ENCODE measurements at places on chromosomes 1 and 21. TPM values are rescaled to one million over a fixed set of nuclear protein-coding genes. Genes with fewer than 3 reads are reported as not detected.
A peak's percentile ranks its signal among the peaks of the same experiment; 100 is the strongest.

The LIN28A gene
- total RNA-seq, result 1,267 TPM

DNA sequence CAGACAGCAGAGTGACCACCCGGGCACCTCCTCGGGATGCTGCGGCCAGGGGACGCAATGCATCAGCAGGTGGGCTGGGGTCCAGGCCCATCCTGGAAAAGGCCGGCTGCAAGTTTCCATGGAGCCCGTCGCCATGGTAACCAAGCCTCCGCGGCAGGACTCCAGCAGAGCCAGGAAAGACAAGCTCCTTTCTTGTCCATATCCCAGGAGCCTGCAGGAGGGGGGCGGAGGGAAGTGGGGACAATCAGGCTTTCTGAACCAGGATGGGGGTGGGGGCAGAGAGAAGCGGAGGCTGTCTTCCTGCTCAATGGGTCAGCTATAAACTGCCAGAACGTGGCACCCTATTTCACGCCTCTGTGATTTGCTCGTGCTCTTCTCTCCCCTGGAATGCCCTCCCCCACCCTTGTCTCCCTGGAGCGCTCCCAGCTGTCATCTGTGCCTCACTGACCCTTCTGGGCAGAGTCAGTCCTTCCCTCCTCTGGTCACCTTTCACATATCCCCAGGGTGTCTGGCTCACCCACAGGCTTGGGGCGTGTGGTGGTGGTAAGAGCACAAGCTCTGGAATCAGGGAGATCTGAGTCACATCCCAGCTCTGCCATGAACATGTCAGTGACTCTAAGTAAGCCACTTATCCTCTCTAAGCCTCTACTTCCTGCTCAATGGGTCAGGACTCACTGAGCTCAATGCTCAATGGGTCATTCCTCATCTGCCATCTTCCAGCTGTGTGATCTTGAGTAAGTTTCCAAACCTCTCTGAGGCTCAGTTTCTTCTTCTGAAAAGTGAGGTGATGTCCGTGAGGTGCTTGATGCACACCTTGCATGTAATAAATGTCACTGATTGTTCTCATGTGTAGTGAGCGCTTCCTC is 58.9 kb upstream of the LAPTM5 start:
- H3K4me3 ChIP-seq, result peak overlapping the region; percentile 50
- H3K27me3 ChIP-seq, result no peaks in the 10 kb centered on the region
- H3K36me3 ChIP-seq, result no peaks in the 10 kb centered on the region
- DNase-seq, result peak; percentile 91
- H3K4me1 ChIP-seq, result peaks cover 10% of the 10 kb centered on the region
- no peak overlapping the region for H3K27ac ChIP-seq

DNA sequence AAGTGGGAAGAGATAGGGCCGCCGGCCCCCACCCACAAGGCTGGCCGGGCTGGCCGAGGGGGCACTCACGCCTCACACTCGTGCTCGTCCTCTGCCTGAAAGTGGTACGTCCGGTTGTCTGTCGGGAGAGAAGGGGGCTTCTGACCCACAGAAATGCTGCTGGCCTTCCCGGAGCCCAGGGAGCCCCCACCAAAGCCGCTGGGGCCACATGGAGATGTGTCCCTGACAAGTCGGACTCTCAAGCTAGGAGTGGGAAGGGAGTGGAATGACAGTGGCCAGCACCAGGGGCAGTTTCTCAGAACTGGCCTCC is 12.8 kb upstream of the TCEA3 start:
- no peak overlapping the region for H3K4me3 ChIP-seq
- DNase-seq, result peak; percentile 34
- H3K27ac ChIP-seq, result no peak overlapping the region
- H3K4me1 ChIP-seq, result no peaks in the 10 kb centered on the region
- H3K27me3 ChIP-seq, result no peaks in the 10 kb centered on the region

DNA sequence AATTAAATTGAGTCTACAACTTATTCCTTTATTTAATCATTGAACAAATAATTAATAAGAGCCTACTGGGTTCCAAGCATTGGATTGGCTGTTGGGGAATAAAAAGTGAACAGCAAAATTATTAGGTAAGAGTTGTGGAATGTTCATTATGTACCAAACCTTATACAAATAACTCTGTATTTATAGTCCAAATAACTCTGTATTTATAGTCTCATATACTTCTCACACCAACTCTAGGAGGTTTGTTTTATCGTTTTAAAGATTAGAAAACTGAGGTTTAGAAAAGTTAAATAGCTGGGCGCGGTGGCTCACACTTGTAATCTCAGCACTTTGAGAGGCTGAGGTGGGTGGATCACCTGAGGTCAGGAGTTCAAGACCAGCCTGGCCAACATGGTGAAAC is 40.6 kb downstream of the RGS2 start:
- H3K36me3 ChIP-seq, result no peaks in the 10 kb centered on the region
- no peaks in the 10 kb centered on the region for H3K27me3 ChIP-seq
- H3K4me1 ChIP-seq, result no peaks in the 10 kb centered on the region
- no peak overlapping the region for H3K27ac ChIP-seq

GRCh38 chr1:202274611-202275010 is 67.1 kb downstream of the UBE2T start:
- H3K27ac ChIP-seq, result no peak overlapping the region
- no peaks in the 10 kb centered on the region for H3K4me1 ChIP-seq
- H3K4me3 ChIP-seq, result no peak overlapping the region

- H3K4me3 ChIP-seq, result no peak overlapping the region
- DNase-seq, result no peak
- H3K27ac ChIP-seq, result no peak overlapping the region
These were observed 22.3 kb upstream of the AGPAT3 start for GRCh38 chr21:43842742-43843141.

The SHISA4 gene
- total RNA-seq, result 8.1 TPM

DNA sequence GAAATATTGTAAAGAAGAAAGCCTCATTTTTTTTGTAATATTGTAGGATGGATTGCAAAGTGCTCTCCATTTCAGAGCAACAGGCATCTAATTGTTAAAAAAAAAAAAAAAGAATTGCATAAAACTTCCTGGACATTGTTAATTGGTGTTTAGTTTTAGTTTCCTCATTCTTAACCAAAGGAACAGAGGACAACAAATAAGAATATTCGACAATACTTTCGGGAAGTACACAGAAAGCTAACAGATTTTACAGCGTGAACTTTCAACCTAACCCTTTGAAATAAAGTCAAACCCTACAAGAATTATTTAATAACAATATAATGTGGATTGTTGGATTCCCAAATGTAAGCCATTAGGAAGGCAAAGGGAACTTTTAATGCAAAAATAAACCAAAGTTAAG is 284.4 kb downstream of the KCNT2 start:
- DNase-seq, result no peak
- peaks cover 4% of the 10 kb centered on the region for H3K4me1 ChIP-seq
- no peak overlapping the region for H3K4me3 ChIP-seq
- H3K27me3 ChIP-seq, result no peaks in the 10 kb centered on the region
- peaks cover 4% of the 10 kb centered on the region for H3K36me3 ChIP-seq

DNA sequence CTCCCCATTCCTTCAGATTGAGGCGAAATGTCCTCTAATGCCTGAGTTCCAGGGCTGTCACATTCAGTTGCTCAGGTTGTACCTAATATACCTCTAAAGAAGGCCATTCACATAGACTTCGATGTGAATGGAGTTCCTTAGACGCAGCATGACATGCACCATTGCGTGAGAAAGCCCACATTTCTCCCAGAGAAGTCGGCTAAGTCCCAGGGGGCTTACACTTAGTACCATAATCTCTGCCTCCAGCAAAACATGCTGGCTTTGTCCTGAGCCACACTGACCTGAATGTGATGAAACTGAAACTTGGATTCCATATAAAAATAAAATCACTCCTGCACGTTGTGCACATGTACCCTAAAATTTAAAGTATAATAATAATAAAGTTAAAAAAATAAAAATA is 23.2 kb upstream of the SLC2A1 start:
- peaks cover 39% of the 10 kb centered on the region for H3K36me3 ChIP-seq
- DNase-seq, result no peak
- H3K4me3 ChIP-seq, result no peak overlapping the region
- peaks cover 11% of the 10 kb centered on the region for H3K4me1 ChIP-seq
- no peaks in the 10 kb centered on the region for H3K27me3 ChIP-seq
- H3K27ac ChIP-seq, result no peak overlapping the region

DNA sequence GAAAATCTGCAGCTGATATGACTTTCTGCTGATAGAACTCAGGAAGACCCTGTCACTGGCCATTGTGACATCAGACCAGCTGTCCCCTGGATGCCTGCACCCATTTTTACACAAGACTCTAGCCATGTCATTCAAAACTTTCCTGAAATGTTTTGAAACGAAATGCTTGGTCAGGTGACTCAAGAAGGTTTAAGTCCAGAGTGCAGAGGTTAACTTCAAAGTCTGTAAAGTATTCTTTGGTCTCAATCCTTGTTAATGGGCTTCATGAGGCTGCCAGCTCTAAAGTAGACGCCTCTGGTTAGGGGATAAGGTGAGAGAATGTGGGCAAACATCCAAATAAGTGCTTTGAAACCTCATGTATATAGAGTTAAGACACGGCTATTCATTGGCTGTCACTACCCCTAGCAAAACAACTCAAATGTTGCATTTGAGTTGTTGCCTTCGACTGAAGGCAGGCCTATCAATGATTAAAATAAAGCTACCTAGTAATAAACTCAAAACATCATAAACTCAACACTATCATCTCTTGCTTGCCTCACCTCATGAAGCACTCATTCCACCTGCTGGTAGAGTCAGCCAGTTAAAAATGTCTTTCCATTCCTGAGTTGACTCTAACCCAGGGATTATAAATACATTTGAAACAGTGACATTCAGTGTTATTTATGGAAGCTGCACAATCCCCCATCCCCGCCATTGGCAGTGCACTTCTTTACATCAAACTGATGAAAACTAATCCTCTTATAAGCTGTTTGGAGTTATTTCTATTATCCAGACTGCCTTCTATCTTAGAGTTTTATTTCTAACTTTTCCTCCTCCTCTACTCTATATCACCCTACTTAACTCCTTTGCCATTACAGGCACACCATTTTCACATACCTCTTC is 26.0 kb downstream of the RABIF start:
- no peak overlapping the region for H3K27ac ChIP-seq
- peaks cover 3% of the 10 kb centered on the region for H3K36me3 ChIP-seq
- H3K27me3 ChIP-seq, result no peaks in the 10 kb centered on the region
- no peak for DNase-seq

The PPFIA4 gene
- 3.9 TPM for total RNA-seq

- H3K36me3 ChIP-seq, result peaks cover 4% of the 10 kb centered on the region
- no peaks in the 10 kb centered on the region for H3K4me1 ChIP-seq
- DNase-seq, result no peak
- no peak overlapping the region for H3K4me3 ChIP-seq
- no peaks in the 10 kb centered on the region for H3K27me3 ChIP-seq
These were observed 103.0 kb downstream of the DISC1 start for GRCh38 chr1:231729544-231729943.

The SLC44A3 gene
- 4.8 TPM for total RNA-seq

GRCh38 chr1:15994590-15995351 is 9.3 kb upstream of the SRARP start:
- H3K36me3 ChIP-seq, result no peaks in the 10 kb centered on the region
- H3K4me3 ChIP-seq, result no peak overlapping the region

The FAM167B gene
- 2.1 TPM for total RNA-seq

The TNNI3K gene
- total RNA-seq, result not detected

- H3K36me3 ChIP-seq, result no peaks in the 10 kb centered on the region
- no peaks in the 10 kb centered on the region for H3K4me1 ChIP-seq
- no peaks in the 10 kb centered on the region for H3K27me3 ChIP-seq
- DNase-seq, result no peak
- no peak overlapping the region for H3K4me3 ChIP-seq
- no peak overlapping the region for H3K27ac ChIP-seq
These were observed 29.6 kb upstream of the NPPB start for GRCh38 chr1:11888206-11888876.

The CTSK gene
- 4.3 TPM for total RNA-seq

DNA sequence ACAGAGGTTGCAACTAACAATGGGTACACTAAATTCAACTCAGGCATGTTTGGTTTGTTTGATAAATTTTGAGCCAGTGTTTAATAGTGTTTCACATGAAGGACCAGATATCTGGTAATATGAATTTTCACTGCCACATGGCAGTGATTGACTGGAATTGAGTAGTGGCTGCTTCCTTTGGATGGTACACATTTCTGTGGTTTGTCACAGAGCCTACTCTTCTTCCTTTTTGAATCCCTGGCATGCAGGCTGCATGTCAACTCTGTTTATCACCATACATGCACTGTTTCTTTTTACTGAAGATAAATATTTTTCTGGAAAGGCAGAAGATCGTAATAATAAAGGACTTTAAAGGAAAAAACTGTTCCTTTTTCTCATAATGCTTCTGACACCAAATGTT is 35.5 kb downstream of the SDCCAG8 start:
- H3K27ac ChIP-seq, result no peak overlapping the region
- H3K36me3 ChIP-seq, result peaks cover 3% of the 10 kb centered on the region
- DNase-seq, result no peak
- no peak overlapping the region for H3K4me3 ChIP-seq
- H3K27me3 ChIP-seq, result no peaks in the 10 kb centered on the region

- peaks cover 6% of the 10 kb centered on the region for H3K36me3 ChIP-seq
- no peak for DNase-seq
- H3K4me3 ChIP-seq, result no peak overlapping the region
- H3K4me1 ChIP-seq, result no peaks in the 10 kb centered on the region
- no peak overlapping the region for H3K27ac ChIP-seq
These were observed 82.3 kb upstream of the SYT6 start for GRCh38 chr1:114235960-114236359.

DNA sequence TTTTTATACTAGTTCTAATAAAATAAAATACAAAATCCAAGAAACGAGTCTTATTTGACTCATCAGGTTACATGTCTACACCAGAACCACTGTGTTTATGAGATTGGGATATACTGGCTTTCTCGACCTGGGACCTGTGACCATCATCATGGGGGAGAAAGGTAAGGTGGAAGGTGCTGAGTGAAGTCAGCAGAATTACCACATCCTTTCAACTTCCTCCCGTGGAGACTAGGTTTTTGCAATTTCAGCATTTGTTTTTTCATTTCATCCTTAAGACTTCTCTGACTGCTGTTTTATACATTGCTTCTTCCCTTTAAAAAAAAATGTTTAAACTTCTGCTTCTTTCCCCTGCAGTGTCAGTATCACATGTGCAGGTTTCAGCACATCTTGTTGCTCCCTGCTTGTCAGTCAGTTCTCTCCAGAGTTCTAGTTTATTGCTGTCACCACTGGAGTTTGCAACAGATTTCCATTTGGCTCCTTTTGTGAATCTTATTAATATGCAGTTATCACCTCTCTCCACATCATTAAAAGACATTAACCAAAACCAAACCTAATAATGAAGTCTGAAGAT is 60.4 kb upstream of the HAO2 start:
- H3K27me3 ChIP-seq, result no peaks in the 10 kb centered on the region
- no peaks in the 10 kb centered on the region for H3K36me3 ChIP-seq
- DNase-seq, result no peak
- no peak overlapping the region for H3K27ac ChIP-seq

DNA sequence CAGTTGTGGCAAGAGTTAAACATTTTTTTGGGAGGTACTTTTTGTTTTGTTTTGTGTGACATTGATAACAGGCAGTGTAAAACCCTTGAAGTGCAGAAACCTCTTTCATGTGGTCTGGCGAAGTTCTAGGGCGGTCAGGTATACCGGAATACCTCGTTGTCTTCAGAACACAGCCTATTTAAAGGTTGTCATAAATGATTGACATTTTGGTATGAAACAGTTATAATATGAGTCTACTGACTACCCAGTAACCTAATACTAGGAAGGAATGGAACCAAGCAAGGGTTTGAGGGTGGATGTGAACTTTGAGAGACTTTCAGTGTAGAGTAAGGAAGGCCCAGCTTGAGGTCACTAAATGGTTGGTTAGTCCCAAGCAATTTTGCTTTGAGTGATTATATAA is 40.5 kb downstream of the PATJ start:
- no peaks in the 10 kb centered on the region for H3K27me3 ChIP-seq
- no peak overlapping the region for H3K4me3 ChIP-seq
- H3K4me1 ChIP-seq, result no peaks in the 10 kb centered on the region
- no peak overlapping the region for H3K27ac ChIP-seq

- H3K27me3 ChIP-seq, result peaks cover 13% of the 10 kb centered on the region
- H3K4me1 ChIP-seq, result peaks cover 4% of the 10 kb centered on the region
- no peaks in the 10 kb centered on the region for H3K36me3 ChIP-seq
- DNase-seq, result peak; percentile 41
- H3K27ac ChIP-seq, result no peak overlapping the region
These were observed 2.1 kb downstream of the SIPA1L2 start for GRCh38 chr1:232627645-232628334.

All from H9 (cell line).